K562 (cell line): ENCODE measurements at places on chromosomes 1 and 21.
A peak's percentile ranks its signal among the peaks of the same experiment; 100 is the strongest.

DNA sequence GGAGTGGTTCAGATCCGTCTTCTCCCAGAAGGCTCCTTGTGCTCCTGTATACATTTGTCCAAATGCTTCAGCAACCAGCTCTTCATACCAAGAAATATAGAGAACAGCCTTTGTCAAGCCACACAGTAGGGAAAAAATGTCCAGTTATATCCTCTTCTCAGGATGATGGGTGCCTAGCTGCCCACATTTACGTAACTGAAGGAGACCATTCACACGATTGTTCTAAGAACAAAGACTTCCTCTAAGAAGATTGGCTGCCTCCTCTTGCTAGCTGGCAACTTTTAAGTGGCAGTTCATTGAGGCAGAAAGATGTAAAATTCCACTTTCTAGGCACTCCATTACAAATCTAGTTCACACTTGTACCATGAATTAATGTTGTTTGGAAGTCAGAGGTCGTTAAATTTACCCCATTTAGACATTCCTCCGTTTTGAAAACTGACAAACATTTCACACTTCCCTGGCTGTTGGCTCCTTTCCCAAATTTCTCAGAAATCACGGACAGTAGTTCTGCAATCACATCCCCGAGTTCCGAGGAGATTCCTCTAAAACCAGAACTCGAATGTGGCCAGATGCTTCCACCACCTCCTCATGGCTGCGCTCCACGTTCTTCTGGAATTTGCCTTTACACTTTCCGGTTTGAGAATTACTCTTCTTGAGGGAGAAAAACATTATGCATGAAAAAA lies 45.6 kb upstream of the CSF1 start:
- no peaks in the 10 kb centered on the region for H3K36me3 ChIP-seq
- H3K27me3 ChIP-seq, result no peaks in the 10 kb centered on the region
- no peak overlapping the region for H3K4me3 ChIP-seq

GRCh38 chr1:223176437-223176836 lies 33.4 kb upstream of the TLR5 start:
- H3K27ac ChIP-seq, result no peak overlapping the region
- H3K4me3 ChIP-seq, result no peak overlapping the region
- no peaks in the 10 kb centered on the region; the same call in 2 of the 3 replicates for H3K4me1 ChIP-seq
- H3K27me3 ChIP-seq, result no peaks in the 10 kb centered on the region; the same call in 2 of the 3 replicates

- no peak overlapping the region for H3K27ac ChIP-seq
- no peak overlapping the region for H3K4me3 ChIP-seq
- DNase-seq, result no peak
Measured at GRCh38 chr1:37047542-37047941, 13.2 kb upstream of the GRIK3 start.

DNA sequence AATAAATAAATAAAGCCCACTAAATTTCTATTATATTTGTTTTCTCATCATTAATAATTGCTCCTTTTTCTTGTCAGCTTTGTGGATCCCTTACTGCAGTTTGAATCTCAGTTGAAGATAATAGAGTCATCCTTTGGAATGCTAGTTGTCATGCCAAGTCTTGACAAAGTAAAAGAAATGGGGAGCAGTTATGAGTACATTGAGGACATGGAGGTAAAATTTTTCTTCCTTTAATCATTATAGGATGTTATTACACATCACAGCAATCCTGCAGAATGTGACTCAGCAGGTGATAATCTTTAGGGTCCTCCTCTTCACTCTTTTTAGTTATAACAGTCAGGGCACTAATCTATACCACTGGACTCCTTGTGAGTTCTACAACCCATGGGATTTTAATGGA lies 24.1 kb downstream of the MROH9 start:
- no peak for DNase-seq
- no peak overlapping the region for H3K27ac ChIP-seq
- no peaks in the 10 kb centered on the region for H3K4me1 ChIP-seq

- peaks cover 9% of the 10 kb centered on the region; the same call in 2 of the 3 replicates for H3K4me1 ChIP-seq
- no peaks in the 10 kb centered on the region for H3K36me3 ChIP-seq
- no peak overlapping the region for H3K27ac ChIP-seq
- DNase-seq, result no peak
- no peak overlapping the region for H3K4me3 ChIP-seq
Measured at GRCh38 chr1:52192436-52192835, 50.5 kb downstream of the ZFYVE9 start.

GRCh38 chr1:228452194-228453021 lies 34.8 kb upstream of the RNF187 start:
- H3K4me3 ChIP-seq, result no peak overlapping the region
- peak; percentile 79 for DNase-seq
- no peaks in the 10 kb centered on the region for H3K27me3 ChIP-seq
- H3K36me3 ChIP-seq, result peaks cover 26% of the 10 kb centered on the region
- H3K4me1 ChIP-seq, result peaks cover 32% of the 10 kb centered on the region
- H3K27ac ChIP-seq, result peak overlapping the region; percentile 41; the same call in 2 of the 3 replicates

- no peaks in the 10 kb centered on the region for H3K36me3 ChIP-seq
- H3K27ac ChIP-seq, result no peak overlapping the region
- H3K27me3 ChIP-seq, result no peaks in the 10 kb centered on the region; the same call in 2 of the 3 replicates
- H3K4me3 ChIP-seq, result no peak overlapping the region
- DNase-seq, result no peak
Measured at GRCh38 chr1:24846671-24847070, 83.4 kb downstream of the RUNX3 start.

GRCh38 chr1:22048351-22049192 lies 3.9 kb upstream of the CDC42 start:
- peak overlapping the region; percentile 15; the same call in 1 of the 2 replicates for H3K4me3 ChIP-seq
- H3K36me3 ChIP-seq, result no peaks in the 10 kb centered on the region
- peaks cover 21% of the 10 kb centered on the region for H3K4me1 ChIP-seq
- peak overlapping the region; percentile 74 for H3K27ac ChIP-seq

GRCh38 chr1:85308833-85309350 lies 32.5 kb upstream of the BCL10 start:
- no peak for DNase-seq
- H3K27ac ChIP-seq, result no peak overlapping the region
- H3K4me3 ChIP-seq, result no peak overlapping the region
- H3K4me1 ChIP-seq, result no peaks in the 10 kb centered on the region
- peaks cover 2% of the 10 kb centered on the region; the same call in 1 of the 3 replicates for H3K27me3 ChIP-seq

- no peaks in the 10 kb centered on the region for H3K36me3 ChIP-seq
- DNase-seq, result no peak
- H3K4me1 ChIP-seq, result no peaks in the 10 kb centered on the region
Measured at GRCh38 chr1:240539769-240540414, 72.1 kb downstream of the GREM2 start.

DNA sequence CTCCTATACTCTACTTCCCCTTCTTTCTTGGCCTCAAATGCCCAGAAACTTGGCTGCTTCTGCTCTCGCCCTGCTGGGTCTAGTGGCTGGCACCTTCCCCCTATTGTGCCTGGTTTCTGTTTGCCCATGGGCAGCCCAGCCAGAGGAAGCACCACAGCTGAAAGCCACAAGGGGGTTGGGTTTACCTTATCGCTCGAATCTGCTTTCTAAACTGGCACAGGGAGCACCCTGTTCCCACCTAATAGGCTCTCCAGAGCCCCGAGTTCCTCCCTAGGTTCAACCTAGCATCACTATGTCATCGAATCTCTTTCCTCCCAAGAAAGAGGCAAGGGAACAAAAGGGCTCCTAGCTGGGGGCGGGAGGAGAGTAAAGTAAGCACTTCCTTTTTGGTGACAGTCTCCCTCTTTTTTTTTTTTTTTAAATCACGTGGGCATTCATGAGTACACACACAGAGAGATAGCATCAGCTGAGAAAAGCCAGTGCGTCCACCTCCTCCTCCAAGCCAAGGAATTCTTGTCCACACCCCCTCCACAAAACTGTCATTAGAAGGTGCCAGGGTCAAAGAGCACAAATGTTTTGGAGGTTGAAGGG lies 72.8 kb downstream of the PLEKHA6 start:
- H3K27me3 ChIP-seq, result peaks cover 2% of the 10 kb centered on the region; the same call in 2 of the 3 replicates
- no peaks in the 10 kb centered on the region for H3K36me3 ChIP-seq
- no peak for DNase-seq
- no peaks in the 10 kb centered on the region; the same call in 1 of the 2 replicates for H3K4me1 ChIP-seq

DNA sequence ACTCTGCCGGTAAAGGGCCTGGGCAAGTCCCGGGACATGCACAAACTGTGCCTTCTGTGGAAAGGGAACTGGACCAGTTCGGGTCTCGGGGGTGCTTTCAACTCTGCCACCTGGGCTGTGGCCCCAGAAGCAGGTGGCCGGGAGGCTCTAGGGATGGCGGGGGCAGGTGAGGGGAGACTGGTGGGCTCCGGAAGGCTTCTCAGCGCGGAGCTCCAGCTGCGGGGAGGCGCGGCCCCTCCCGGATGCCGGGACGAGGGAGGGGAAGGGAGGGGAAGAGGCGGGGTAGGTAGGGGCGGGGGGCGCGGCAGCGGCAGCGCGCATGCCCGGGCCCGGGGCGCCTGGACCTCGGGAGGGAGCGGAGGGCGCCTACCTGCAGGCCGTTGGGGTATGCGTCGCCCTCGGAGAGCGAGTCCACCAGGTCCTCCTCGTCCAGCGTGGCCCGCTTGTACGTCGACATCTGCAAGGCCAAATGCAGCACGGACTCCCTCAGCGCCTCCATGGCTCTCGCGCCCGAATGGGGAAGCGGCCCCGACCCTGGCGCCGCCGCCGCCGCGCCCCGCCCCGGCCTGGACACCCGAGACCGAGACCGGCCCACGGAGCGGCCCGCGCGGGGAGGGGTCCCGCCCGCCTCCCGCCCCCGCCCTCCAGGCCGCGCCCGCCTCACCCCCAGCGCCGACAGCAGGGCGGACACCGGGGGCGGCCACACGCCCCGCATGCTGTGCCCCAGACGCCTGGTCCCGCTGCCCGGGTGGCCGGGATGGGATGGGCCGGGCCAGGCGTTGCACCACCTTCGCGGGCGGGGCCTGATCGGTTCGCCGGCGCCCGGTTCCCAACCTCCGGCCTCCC lies at the start of gene ECE1:
Gene ECE1 (minus strand): TSS at position 764 of the 846 bp plus-strand sequence. CDS start 49 bp downstream, at position 715.
- H3K27ac ChIP-seq, result no peak within 1 kb of the TSS
- H3K36me3 ChIP-seq, result no peaks in the 10 kb centered on the region
- H3K27me3 ChIP-seq, result no peaks in the 10 kb centered on the region; the same call in 2 of the 3 replicates
- peaks cover 4% of the 10 kb centered on the region; the same call in 1 of the 3 replicates for H3K4me1 ChIP-seq
- no peak within 1 kb of the TSS for H3K4me3 ChIP-seq

GRCh38 chr1:156516821-156517220 lies 16.2 kb upstream of the MEF2D start:
- peak; percentile 64 for DNase-seq
- H3K4me3 ChIP-seq, result no peak overlapping the region
- H3K4me1 ChIP-seq, result no peaks in the 10 kb centered on the region
- H3K27me3 ChIP-seq, result peaks cover 5% of the 10 kb centered on the region; the same call in 2 of the 3 replicates

GRCh38 chr1:106980121-106980520 lies 76.4 kb upstream of the PRMT6 start:
- H3K36me3 ChIP-seq, result no peaks in the 10 kb centered on the region
- no peaks in the 10 kb centered on the region for H3K4me1 ChIP-seq
- no peak for DNase-seq
- no peak overlapping the region for H3K4me3 ChIP-seq

DNA sequence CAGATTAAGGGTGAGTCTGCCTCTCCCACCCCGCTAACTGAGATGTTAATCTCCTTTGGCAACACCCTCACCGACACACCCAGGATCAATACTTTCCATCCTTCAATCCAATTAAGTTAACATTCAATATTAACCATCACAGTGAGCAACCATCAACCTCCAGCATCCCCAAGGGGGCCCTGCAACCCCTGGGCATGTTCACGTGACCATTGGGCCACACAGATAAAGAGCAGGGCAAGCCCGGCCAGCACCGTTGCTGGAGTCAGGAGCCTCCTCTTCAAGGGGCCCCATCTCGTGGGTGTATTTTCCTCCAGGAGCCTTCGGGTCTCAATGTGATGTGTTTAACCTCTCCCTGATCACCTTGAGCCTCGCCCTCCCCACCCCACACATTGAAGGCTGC lies 8.0 kb upstream of the GPR157 start:
- peaks cover 19% of the 10 kb centered on the region for H3K27me3 ChIP-seq
- no peaks in the 10 kb centered on the region for H3K36me3 ChIP-seq
- no peaks in the 10 kb centered on the region for H3K4me1 ChIP-seq
- DNase-seq, result no peak
- no peak overlapping the region for H3K4me3 ChIP-seq

- no peak overlapping the region for H3K4me3 ChIP-seq
- peak; percentile 72 for DNase-seq
- H3K36me3 ChIP-seq, result no peaks in the 10 kb centered on the region
- peaks cover 3% of the 10 kb centered on the region; the same call in 1 of the 3 replicates for H3K4me1 ChIP-seq
Measured at GRCh38 chr1:10692401-10693021, 103.9 kb downstream of the CASZ1 start.

DNA sequence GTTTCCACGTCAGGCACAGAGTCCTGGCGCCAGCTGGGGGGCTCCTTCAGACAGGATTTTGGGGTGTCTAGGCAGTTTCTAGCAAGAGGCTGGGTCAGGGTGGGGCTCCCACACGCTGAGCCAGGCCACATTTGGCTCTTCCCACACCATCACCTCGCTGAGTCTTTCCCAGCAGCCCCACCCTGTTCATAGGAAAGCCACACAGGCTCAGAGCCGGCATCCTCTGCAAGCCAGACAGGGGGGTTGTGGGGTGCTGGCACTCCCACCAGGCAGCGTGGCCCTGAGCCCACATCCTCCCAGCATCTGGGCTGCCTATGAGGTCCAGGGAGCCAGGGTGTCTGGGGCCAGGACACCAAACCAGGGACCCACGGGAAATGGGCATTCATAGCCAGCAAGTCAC lies 2.8 kb upstream of the GPR153 start:
- H3K27ac ChIP-seq, result no peak overlapping the region
- DNase-seq, result no peak
- H3K4me3 ChIP-seq, result no peak overlapping the region
- H3K4me1 ChIP-seq, result peaks cover 70% of the 10 kb centered on the region

GRCh38 chr1:28926629-28927265 lies 12.4 kb downstream of the EPB41 start:
- peaks cover 4% of the 10 kb centered on the region; the same call in 2 of the 3 replicates for H3K36me3 ChIP-seq
- H3K4me3 ChIP-seq, result no peak overlapping the region
- H3K4me1 ChIP-seq, result peaks cover 30% of the 10 kb centered on the region
- peak overlapping the region; percentile 86 for H3K27ac ChIP-seq
- DNase-seq, result peak; percentile 80

- H3K36me3 ChIP-seq, result peaks cover 7% of the 10 kb centered on the region; the same call in 2 of the 3 replicates
- H3K4me1 ChIP-seq, result peaks cover 15% of the 10 kb centered on the region
- H3K27me3 ChIP-seq, result no peaks in the 10 kb centered on the region
- no peak for DNase-seq
- peak within 1 kb of the TSS; percentile 96 for H3K27ac ChIP-seq
Measured at GRCh38 chr1:15524021-15524282, at the start of gene CASP9. CASP9 (minus strand) TSS chr1:15524215; CDS start chr1:15524200, 15 bp downstream.

DNA sequence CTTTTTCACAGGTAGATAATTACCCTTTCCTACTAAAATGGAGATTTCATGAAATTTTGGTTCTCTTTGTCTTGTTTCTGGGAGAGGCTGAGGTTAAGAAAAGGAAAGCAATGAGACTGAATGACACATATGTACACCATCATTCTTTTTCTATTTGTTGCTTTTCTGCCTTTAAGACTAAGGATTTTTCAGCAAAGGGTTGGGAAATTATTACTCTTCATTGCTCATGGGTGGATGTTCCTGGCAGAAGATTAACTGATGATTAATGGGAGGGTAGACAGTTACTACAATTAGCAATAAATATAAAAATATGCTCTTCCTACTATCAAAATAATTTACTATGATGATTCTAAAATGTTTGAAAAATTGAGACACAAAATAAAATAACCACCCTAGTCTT lies 316.5 kb upstream of the USP24 start:
- DNase-seq, result no peak
- H3K4me1 ChIP-seq, result no peaks in the 10 kb centered on the region
- H3K27ac ChIP-seq, result no peak overlapping the region
- no peak overlapping the region for H3K4me3 ChIP-seq

- DNase-seq, result no peak
- no peaks in the 10 kb centered on the region for H3K27me3 ChIP-seq
- no peaks in the 10 kb centered on the region for H3K4me1 ChIP-seq
- H3K4me3 ChIP-seq, result no peak overlapping the region
- H3K36me3 ChIP-seq, result no peaks in the 10 kb centered on the region
Measured at GRCh38 chr1:72690871-72691270, 408.5 kb upstream of the NEGR1 start.
